ENCODE measurements at places on chromosomes 6 and 20.

DNA sequence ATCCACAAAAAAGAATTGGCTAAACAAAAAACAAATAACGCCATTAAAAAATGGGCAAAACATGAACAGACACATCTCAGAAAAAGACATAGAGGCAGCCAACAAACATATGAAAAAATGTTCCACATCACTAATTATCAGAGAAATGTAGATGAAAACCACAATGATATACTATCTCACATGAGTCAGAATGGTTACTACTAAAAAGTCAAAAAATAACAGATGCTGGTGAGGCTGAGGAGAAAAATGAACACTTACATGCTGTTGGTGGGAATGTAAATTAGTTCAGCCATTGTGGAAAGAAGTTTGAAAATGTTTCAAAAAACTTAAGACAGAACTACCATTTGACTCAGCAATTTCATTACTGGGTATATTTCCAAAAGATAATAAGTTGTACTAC lies 430.1 kb upstream of the JAG1 start:
- DNase-seq = peak; percentile 76

DNA sequence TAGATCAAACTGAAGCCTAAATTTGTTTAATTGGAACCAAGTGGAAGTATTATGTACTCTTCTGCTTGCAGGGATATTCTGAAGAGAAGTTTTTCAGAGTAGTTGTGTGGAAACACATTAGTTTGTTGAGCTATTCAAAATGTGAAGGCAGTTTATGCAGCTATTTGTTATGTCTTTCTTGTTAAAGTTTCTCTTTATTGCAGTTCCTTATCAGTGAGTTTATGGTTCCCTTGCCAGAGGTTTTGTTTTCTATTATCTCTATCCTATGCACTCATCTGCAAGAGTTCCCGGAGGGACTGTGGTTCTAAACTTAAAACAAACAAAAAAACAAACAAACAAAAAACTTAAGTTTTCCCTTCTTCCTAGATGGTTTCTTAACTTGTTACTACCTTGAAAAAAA lies 143.7 kb upstream of the SLC22A16 start:
- no peak for DNase-seq

- DNase-seq = peak; percentile 80
Measured at GRCh38 chr20:41136680-41137613, at the start of gene PLCG1. Gene PLCG1 (plus strand): TSS chr20:41137543. CDS start chr20:41137642, 99 bp downstream.

DNA sequence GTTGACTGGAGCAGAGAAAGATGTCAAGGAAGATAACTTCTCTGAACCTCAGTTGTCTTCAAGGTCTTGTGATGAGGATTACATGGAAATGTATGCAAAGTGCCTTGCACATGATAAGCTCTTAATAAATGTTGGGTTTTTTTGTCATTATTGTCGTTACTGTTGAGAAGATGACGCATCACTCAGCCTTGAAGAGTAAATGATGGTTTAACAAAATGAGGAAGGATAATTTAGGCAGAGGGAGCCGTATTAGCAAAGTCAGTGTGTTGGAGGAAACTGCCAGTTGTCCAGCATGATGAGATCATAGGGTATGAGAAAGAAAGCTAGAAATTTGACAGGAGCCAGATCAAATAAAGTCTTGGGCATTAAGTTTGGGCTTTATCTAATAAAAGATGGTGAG lies 8.8 kb upstream of the SUPT3H start:
- no peak for DNase-seq

- DNase-seq = no peak
Measured at GRCh38 chr20:51259455-51259854, 236.5 kb upstream of the KCNG1 start.

DNA sequence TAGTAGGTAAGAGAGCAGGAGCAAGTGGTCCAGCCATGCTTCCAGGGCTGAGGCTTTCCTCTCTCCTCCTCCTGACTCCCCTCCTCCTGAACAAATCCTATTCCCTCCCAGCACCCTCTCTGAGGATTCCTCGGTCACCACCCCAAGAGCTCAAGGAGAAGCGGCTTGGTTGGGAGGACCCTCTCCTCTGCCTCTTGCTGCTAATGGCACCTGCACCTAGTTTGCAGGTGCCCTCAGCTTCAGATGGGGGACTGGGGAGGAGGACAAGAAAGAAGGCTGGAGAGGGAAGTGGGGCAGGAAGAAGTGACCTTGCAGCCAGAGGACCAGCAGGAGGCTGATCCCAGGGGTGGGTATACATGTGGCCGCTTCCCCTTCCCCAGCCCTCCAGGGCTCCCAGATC lies 17.5 kb downstream of the NCR2 start:
- DNase-seq = no peak

GRCh38 chr6:151285122-151285521 lies 45.4 kb downstream of the AKAP12 start:
- DNase-seq = peak; percentile 75

- no peak for DNase-seq
Measured at GRCh38 chr6:1327630-1328029, 15.7 kb downstream of the FOXQ1 start.

GRCh38 chr20:64038565-64039292 lies 2.7 kb downstream of the C20orf204 start:
- DNase-seq = peak; percentile 54

DNA sequence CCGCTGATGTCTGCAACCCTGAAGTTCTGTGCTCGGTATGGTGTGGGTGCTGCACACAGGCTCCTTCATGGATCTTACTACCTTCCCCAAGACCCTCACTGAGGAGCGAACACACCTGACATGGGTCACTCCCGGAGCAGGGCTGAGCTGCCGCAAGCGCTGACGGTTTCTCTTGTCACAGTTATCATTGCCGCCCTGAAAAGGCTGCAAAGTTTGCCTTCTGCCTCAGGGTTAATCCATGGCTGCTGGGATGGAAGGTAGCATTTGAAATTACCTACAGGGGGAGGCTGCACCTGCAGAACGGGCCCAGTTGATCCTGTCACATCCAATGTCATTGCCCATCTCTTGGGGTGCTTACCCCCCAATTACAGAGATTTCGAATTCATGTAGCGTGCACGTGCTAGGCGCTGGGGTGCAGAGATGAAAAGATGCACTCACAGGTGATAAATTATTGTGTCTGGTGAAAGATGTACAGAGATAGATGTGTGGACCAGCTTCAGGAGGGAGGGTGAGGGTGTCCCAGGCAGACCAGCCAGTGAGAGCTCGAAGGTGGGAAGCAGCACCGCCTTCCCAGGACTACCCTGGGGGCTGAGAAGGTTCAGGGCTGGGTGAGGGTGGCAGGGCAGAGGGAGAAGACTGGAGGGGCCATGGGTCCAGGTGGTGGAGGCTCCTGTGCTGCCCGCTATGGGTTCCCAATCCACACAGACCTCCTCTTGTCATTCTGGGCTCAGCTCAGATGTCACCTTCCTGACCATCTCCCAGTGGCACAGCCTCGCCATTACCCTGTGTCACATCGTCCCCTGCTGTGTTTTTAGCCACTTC lies 120.1 kb downstream of the SYCP2 start:
- no peak for DNase-seq

DNA sequence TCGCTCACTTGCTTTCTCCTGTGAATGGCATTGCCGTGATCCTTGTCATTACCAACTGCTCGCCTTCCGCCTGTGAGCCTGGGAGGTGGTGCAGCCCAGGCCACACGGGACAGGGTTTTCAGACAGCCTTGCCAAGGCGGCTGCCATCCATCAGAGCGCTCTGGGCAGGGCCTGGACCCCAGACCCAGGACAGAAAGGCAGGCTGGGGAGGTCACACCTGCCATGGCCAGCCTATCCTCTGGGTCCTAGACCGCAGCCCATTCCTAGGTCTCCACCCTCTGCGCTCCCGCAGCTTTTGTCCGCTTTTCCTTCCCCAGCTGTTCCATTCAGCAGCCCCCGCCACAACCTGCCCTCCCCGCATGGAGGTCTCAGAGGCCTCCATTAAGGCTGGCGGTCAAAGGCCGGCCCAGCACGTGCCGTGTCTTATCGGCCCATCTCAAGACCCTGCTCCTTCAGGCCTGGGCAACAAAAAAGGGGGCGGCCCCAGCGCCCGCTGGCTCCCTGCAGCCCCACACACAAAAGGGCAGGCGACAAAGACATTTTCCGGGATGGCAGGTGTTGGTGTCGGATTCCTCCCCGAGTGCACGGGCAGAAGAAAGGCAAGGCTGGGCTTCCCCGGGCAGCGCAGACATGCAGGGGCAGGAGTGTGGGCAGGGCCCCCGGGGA lies 28.1 kb downstream of the INSM1 start:
- no peak for DNase-seq

- peak; percentile 75 for DNase-seq
Measured at GRCh38 chr6:80174900-80175572, 68.6 kb downstream of the BCKDHB start.

DNA sequence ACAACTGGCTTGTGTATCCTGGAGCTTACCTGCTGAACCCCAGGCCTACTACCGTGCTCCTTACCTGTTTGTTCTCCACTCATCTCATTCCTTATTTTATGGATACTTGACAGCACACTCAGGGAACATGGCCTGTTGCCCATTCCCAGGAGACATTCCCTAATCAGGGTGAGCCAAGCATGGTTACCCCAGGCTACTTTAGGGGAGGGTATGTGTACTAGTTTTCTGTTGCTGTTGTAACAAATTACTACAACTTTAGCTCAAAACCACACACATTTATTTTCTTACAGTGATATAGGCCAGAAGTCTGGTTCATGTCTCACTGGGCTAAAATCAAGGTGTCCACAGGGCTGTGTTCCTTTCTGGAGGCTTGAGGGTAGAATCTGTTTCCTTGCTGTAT lies 15.0 kb upstream of the TRAM2 start:
- no peak for DNase-seq

DNA sequence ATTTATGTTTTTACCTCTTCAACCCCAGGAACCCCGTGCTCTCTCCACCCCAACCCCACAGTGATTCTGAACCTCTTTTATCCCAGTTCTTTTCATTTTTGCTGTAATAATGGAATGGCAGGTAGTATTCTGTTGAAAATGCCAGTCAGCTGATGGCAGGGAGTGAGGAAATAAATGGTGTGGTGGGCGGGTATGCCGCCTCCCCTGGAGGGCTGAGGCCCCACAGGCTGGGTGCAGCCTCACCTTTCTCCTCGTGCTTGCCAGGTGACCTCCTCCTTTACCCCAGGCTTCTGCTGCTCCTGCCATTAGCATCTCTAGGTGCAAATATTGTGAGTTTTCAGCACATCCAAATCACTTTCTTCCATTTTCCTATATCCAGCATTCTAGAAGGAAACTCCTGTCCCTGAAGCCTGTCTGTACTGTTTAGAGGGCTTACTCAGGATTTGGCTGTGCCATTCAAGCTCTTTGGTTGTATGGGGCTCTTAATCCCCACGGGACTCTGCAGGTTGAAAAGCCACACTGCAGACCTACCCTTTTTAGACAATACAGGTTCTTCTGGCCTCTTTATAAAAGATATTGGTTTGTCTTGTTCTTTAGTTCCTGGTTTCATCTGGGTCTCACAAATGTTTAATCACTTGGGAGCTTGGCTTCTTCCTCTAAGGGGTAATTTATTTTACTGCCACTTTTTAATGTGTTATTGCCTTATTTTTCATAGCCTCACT lies 201.8 kb downstream of the JARID2 start:
- DNase-seq = no peak

DNA sequence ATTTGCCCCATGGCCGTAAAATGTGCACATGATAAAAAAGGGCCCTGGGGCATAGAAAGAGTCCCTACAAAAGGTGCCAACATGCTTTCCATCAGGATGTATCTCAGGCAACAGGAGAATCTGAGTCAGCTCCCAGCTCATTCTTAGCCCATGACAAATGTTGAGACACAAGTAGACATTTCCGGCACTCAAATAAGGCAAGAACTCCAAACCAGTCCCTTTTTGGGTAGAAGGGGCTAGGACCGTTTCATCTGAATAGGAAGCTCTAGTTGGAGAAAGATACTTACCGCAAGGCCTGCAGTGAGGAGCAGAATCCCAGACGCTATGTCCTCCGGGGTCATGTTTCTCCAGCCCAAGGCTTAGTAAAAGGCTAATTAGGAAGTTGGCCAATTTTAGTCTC lies 261.0 kb upstream of the RIN2 start:
- DNase-seq = peak; percentile 90

- DNase-seq = peak; percentile 39
Measured at GRCh38 chr6:37550191-37550831, 50.6 kb upstream of the CCDC167 start.

- peak; percentile 20 for DNase-seq
Measured at GRCh38 chr6:1255636-1256365, 56.1 kb upstream of the FOXQ1 start.

GRCh38 chr6:2725364-2725988 lies 25.2 kb downstream of the MYLK4 start:
- no peak for DNase-seq

DNA sequence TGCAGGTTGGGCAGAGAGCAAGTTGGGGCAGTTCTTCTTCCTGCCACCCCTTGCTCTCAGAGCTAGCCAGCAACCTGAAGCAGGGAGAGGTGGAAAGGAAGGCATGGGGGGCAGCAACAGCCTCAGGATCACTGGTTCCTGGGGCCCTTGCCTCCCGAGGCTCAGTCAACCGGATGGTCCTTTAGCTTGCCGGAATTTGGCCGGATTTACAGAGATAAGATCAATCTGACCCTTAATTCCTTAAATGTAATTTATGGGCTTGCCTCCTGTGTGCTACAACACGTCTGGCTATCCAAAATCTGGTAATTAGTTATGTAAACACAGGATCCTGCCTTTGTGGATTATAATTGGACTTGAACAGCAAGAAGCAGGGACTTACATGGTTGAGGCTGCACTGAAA lies 19.5 kb upstream of the TCP11 start:
- no peak for DNase-seq

GRCh38 chr6:102761872-102762271 lies 1368.4 kb downstream of the GRIK2 start:
- no peak for DNase-seq

DNA sequence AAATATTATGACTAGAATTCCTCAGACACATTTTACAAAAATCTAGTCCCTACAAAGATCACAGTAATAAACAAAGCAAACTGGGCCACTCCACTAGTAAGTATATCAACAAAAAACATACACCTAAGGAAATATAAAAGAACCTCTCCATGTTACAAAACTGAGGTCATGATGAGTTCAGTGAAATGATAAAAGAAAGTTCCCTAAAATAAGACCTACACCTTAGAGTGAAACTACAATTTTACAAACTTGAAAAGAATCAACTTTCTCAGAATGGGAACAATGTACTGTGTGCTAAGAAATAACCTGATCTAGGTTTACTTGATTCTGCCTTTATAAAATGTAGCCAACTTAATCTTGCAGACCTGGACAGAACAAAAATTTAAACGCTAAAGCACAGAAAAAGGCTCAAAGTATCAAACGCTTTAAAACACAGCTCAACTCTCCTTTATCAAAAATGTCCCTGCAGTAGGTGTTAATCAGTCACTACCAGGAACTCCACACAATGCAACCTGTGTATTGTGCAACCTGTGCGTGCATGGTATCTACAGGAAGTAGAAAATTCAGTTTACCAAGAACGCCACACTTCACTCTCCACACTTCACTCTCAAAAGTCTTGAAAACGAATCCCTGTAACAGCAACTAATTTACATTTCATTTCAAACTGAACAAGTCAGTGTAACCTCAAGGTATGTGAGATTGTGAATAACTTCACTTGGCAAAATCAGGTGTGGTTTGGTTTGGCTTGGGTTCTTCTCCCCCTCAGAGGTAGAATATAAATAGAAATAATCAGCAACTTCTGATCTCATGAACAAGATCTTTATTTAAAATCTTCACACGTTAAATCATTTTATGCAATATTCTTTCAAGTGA lies 1.8 kb downstream of the RALGAPA2 start:
- no peak for DNase-seq

All from fibroblast of skin of back (primary cell).